ENCODE measurements at places on chromosomes 16 and 17.

DNA sequence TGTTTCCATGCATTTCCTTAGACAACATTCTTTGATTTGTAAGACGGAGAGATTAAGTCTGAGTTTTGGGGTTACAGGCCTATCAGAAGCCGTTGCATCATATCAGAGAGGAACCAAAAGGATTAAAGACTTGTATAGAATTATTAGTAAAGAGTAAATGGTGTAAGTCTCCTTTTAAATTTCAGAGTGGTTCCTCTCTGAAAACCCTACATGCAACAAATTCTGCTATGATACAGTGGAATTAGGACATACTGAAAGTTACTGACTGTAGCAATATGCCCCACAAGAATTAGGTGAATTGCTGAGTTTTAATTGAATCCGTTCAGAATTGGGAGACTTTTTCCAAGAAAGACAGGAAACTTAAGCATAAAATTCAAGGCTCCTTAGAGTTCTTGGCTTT, 221.6 kb downstream of the FTO start:
- H3K27me3 ChIP-seq = no peaks in the 10 kb centered on the region
- H3K4me1 ChIP-seq = peaks cover 3% of the 10 kb centered on the region
- no peaks in the 10 kb centered on the region for H3K36me3 ChIP-seq
- no peak overlapping the region for H3K27ac ChIP-seq
- H3K4me3 ChIP-seq = no peak overlapping the region

DNA sequence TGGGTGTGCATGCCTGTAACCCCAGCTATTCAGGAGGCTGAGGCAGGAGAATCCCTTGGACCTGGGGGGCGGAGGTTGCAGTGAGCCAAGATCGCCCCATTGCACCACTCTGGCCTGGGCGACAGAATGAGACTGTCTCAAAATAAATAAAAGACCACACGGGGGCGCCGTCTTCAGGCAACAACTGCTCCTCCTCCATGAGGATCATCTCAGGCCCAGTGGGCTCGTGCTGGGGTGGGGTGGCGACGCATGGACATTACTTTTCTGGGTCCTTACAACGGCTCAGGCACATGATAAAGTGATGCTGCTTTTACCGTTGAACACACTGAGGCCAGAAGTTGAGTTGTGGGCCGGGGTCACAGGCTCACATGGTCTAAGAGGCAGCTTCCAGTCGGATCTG, 56.2 kb downstream of the PRMT7 start:
- no peak overlapping the region for H3K4me3 ChIP-seq
- H3K27me3 ChIP-seq = no peaks in the 10 kb centered on the region

GRCh38 chr17:78954684-78955083, 25.0 kb downstream of the LGALS3BP start:
- no peak overlapping the region for H3K27ac ChIP-seq
- DNase-seq = no peak

DNA sequence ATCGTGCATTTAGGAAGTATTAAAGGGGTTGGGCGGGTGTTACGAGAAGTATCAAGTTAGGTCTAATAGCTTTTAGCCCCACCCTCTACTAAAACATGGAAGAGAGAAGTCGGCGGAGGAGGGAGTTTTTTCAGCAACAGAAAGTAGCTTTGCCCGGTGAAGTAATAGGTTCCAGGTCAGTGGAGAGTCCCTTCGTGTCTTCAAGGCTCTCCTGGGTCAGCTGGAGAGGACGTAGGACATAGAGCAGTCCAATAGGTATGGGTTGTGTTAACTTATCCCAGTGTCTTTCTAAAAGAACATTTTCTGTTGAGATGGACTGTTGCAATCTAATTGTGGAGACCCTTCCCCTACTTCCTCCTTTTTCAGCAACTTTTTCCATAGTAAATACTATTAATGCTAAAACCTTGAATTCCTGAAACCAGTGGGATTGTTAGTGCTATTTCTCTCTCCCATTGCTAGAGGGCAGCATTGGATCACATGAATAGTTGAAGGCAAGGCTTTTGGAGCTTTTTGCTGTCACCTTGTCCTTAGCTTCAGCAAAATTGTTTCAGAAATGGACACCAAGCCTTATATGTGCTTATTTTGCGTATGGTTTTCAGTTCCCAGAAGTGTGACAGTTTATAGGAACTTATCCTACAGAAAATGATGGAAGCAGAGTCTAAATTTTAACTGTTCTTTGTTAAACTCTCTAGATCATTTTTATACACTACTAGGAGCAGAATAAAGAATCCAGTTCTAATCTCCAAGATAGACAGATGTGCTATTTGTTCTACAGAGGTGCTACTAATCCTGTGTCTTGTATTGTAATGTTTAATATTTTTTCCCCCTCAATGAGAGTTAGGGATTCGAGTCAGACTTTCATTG, 38.4 kb downstream of the UTP18 start:
- no peak for DNase-seq
- no peak overlapping the region for H3K4me3 ChIP-seq
- H3K4me1 ChIP-seq = no peaks in the 10 kb centered on the region
- H3K27ac ChIP-seq = no peak overlapping the region

- no peak for DNase-seq
- H3K36me3 ChIP-seq = no peaks in the 10 kb centered on the region
- H3K27me3 ChIP-seq = no peaks in the 10 kb centered on the region
- no peaks in the 10 kb centered on the region for H3K4me1 ChIP-seq
These were observed 358.5 kb downstream of the CA10 start for GRCh38 chr17:51799981-51800380.
